Hematopoietic multipotent progenitor cell treated with erythropoietin and hydrocortisone succinate and interleukin-3 and kit ligand, for 6 days (in vitro differentiated cells): ENCODE measurements at places on chromosomes 6 and 20.
A peak's percentile ranks its signal among the peaks of the same experiment; 100 is the strongest.

DNA sequence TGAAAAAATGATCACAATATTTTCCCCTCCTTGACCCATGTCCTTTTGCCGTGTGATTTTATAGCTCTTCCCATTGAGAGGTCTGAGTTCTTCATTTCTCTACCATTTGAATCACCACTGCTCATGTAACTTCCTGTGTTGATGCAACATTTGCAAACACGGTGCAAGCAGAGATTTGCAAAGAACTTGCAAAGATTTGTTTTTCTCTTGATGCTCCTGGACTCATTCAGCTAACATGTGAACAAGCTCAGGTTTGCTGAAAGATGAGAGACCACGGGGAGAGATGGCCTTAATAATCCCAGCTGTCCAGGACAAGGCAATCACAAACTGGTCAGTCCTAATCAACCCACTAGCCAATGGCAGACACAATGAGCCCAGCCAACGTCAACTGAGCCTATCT is 8.6 kb downstream of the VNN2 start:
- DNase-seq: no peak

GRCh38 chr6:138440758-138441357 is 36.8 kb downstream of the HEBP2 start:
- DNase-seq: peak; percentile 29

- no peak for DNase-seq
These were observed 4.8 kb upstream of the PMEPA1 start for GRCh38 chr20:57714409-57715267.

DNA sequence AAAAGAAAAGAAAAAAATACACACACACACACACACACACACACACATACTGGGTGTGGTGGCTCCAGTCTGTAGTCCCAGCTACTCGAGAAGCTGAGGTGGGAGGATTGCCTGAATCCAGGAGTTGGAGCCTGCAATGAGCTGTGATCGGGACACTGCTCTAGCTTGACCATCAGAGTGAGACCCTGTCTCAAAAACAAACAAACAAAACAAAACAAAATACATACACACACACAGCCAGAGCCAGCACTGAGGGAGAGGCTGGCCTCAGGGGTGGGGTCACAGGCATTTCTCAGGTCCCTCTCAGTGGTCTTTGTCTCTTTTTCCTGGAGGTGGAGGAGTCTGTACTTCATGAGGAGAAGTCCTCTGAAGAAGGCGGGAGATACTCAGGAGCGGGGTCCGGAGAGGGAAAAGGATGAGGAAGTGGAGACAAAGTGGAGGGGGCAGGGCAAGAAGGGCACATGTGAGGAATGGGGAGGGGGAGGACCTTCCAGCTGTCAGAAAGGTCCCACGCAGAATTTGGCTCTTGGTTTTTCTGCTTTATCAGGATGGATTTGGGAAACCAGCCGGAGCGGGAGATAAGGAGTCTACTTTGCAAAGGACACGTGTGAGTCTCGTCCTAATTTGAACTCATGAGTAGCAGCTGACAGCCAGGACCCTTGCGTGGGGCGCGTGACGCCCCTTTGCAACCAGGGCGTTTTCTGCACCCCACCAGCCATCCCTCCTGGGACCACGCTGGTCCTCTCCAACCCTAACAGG is 7.7 kb upstream of the MICB start:
- DNase-seq: no peak

GRCh38 chr6:35973670-35974222 is 50.7 kb downstream of the SLC26A8 start:
- no peak for DNase-seq

- DNase-seq: no peak
These were observed 35.2 kb upstream of the CCDC167 start for GRCh38 chr6:37534893-37535292.

- DNase-seq: no peak
These were observed 88.4 kb downstream of the VEGFA start for GRCh38 chr6:43858161-43859153.

DNA sequence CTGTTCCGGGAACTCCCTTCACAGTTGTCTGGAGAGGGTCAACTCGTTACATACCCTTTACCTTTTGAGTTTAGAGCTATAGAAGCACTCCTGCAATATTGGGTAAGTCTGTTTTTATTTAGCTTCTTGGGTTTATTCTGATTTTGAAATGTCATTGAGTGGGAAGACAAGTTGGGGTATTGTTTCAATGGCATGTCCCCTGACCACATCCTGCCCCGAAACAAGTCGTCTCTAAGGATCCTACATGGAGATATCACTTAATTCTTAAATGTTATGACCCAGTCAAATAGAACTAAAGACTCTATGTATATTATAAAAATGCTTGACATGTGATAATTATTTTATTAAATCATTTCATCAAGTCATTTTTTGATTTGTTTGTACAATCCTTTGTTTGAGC is 9.6 kb downstream of the MRS2 start:
- no peak for DNase-seq

- peak; percentile 88 for DNase-seq
These were observed 7.3 kb upstream of the MAVS start for GRCh38 chr20:3839328-3839727.

GRCh38 chr6:85594197-85594930 is 706 bp upstream of the SNX14 start:
- DNase-seq: peak; percentile 43

DNA sequence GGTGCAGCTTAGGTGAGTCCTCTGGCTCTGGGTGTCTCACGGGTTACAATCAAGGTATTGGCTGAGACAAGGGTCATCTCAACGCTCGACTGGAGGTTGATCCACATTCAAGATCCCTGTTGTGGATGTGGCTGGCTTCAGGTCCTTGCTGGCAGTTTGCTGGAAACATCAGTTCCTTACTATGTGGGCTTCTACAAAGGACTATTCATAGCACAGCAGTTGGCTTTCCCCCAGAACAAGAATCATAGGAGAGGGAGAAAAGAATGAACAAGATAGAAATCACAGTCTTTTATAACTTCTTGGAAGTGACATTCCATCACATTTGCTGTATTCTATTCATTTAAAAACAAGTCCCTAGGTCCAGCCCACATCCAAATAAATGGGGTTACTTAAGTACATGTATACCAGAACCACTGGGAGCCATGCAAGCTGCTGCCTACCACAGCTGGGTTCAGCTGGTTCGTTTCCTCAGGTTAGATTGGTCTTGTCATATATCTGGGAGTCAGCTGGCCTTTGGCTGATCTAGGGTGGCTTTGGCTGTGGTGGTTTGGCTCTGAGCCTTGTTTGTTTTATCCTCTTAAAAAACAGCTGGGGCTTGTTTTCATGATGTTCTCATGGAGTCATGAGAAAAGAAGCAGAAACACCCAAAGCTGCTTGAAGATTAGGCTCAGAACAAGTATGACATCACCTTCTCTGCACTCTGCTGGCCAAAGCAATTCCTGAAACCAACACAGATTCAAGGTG is 433.2 kb upstream of the SPTLC3 start:
- no peak for DNase-seq

DNA sequence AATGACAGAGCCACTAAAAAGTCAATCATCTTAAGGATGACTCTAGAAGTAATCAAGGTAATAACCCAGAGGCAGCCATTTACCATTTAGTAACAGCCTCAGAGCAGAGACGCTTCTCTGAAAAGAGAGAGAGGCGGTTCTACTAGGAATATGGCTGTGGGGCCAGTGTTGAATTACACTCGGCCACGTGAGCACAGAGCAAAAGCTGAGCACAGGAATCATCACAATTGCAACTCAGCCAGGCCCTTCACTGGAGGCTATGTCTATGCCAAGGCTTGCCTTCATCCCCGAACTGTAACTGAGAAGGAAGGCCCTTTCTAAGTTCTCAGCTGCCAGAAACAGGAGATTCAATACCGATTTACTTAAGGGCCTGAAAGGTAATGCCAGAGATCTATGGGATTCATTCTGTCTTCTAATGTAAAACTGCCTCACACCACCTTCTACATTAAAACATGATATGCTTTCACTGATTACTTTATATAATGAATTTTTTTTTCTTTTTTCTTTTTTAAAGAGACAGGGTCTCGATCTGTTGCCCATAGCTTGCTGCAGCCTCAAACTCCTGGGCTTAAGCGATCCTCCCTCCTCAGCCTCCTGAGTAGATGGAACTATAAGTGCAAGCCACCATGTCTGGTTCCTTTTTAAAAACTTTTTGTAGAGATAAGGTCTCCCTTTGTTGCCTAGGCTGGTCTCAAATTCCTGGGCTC is 67.6 kb downstream of the NUDT3 start:
- no peak for DNase-seq
